NCI-H524 treated with DMSO at 0.1 percent for 48 hours (cell line): ENCODE measurements at places on chromosomes 12 and 14.

DNA sequence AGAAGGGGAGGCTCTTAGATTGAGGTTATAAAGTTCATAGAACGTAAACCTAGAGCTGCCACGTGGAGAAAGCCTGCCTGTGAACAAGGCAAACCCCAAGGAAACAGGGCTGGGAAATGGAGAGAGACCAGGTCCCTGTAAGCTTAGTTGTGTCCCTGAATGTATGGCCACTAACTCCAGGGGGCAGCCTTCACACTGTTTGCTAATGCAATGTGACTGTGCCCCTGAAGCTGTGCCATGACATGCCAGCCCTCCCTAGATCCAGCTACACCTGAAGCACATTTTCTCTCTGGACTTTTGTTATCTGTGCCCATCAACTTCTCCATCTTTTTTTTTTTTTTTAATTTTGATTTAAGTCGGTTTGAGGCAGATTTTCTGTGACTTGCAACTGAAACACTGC, 60.6 kb upstream of the TMCC3 start:
- no peak for DNase-seq

GRCh38 chr12:4567073-4567881, 5.3 kb downstream of the DYRK4 start:
- DNase-seq: no peak

DNA sequence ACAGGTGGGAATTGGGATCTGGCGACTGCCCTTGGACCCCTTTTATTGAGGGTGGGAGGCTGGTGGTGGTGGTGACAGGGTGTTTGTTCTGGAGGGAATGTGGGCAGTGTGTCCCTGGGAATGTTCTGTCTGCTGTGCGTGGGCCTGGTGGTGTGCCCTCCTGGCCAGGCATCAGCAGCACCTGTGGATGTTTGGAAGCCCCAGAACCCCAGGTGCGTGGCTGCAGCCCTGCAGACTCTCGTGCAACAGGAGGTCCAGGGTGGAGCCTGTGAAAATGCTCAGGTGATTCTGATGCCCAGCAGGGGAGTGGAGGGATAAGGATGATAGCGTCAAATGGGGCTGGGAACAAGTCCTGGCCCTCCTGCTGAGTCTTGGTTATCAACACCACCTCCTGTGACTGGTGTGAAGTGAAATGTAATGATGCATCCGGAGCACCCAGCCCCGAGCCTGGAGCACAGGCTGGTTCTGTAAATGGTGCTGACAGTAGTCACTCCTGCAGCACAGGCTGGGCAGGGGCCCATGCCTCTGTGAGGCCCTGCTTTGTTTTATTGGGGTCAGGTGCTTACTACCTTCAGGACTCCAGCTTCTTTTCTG, 176.6 kb downstream of the TSPAN9 start:
- no peak for DNase-seq

DNA sequence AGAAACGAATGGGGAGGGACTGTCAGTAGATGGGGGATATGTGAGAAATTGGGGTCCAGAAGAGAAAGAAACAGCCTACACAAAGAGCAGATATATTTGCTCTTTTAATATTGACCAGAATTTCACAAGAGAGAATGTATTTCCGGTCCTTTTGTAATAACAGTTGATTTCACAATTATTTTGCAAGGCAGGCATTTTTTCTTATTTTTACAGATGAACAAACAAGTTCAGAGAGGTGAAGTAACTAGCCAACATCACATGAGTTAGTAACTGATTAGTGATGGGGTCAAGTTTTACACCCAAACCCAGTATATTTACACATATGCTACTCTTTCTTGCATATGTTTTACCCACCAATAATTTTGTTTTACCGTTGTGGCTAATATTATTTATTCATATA, 188.2 kb downstream of the NAV3 start:
- no peak for DNase-seq

GRCh38 chr12:9707864-9708808, 24.8 kb downstream of the CLECL1 start:
- DNase-seq: no peak

DNA sequence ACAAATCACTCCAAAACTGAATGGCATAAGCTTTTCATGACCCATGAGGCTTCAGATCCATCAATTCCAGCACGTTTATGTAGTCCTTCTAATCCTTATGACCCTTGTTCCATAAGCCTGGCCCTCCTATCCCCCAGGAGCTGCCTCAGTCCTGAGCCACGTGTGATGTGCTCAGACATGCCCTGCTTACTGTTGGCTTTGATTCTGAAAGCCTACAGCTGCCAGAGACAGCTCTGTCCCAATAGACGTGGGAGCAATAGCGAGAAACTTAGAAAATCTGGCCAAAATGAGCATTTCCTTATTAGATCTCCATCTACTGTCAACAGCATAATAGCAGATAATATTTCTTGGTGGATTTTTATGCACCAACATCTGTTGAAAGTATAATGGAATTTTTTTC, 33.2 kb downstream of the DUSP6 start:
- DNase-seq: no peak

GRCh38 chr14:21768875-21769257, 95.2 kb upstream of the OR4E1 start:
- DNase-seq: no peak

- no peak for DNase-seq
Measured at GRCh38 chr14:89308232-89308959, 108.6 kb downstream of the FOXN3 start.

GRCh38 chr12:27999521-27999920, 27.0 kb upstream of the PTHLH start:
- DNase-seq: no peak

DNA sequence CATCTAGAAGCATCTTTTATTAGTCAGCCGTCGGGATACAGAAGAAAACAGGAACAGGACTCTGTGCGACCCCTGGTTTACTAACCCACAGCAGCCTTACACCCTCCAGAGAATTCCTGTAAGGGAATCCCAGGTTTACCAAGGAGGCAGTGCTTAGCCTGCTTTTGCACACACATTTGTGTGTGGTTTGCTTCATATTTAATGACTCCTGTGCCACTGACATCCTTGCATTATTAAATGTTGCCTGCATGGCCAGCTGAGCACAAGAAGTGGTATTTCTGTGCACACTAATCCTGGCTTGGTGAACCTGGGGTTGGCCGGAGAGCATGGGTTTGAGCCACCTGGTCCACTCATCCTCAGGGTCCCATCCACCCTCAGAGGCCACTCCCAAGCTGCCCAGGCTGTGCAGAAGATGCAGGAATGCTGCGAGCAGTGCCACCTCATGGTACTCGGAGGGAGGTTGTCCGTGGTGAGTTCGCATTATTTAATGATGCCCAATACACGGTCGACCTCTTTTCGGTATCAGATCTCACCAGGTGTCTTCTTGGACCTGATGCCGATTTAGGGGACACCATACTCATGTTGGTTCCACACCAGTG, 152.4 kb upstream of the RTL1 start:
- DNase-seq: no peak

DNA sequence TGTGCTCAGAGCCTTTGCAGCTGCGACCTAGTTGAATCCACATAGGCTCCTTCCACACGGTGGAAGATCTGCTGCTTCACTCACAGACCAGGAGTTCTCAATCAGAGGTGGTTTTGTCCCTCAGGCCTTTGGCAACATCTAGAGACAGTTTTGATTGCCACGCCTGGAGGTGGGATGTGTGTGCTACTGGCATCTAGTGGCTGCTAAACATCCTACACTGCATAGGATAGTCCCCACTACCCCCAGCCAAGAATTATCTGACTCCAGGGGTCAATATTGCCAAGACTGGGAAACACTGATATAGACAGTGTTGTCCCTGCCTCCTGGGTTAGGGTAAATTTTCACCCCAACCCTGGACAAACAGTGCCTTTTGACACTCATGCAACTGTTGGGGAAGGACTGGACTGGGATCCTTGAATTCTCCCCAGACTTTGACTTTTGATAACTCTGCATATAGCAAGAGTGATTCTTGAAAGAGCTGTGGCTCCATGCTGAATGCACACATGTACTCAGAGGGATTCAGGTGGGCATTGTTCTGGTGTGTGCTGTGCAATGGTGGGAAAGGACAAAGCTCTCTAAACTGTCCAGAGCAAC, 39.8 kb downstream of the BAZ2A start:
- no peak for DNase-seq

GRCh38 chr14:59632381-59632780, 55.8 kb upstream of the CCDC175 start:
- no peak for DNase-seq

- DNase-seq: no peak
Measured at GRCh38 chr12:54631551-54631950, 3.1 kb downstream of the LACRT start.
